ENCODE measurements at places on chromosomes 16 and 17.

DNA sequence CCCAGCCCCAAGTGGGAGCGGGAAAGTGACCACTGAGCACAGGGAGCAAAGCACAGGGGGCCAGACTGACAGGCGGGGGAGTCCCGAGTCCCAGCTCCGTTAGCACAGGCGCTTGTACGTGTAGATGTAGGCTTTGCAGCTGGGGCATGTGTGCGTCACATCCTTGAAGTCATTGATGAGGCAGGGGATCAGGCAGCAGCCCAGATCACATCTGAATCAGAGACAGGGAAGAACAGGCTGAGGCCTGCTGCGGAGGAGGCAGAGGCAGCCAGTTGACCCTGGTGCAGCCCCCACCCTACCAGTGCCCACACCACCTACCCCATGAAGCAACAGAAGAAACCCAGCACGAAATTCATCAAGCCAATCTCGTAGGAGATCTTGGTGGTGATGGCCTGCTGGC is 26.1 kb downstream of the CDIP1 start:
- DNase-seq, result no peak

GRCh38 chr17:37261286-37261685 is 114.5 kb upstream of the C17orf78 start:
- no peak for DNase-seq

DNA sequence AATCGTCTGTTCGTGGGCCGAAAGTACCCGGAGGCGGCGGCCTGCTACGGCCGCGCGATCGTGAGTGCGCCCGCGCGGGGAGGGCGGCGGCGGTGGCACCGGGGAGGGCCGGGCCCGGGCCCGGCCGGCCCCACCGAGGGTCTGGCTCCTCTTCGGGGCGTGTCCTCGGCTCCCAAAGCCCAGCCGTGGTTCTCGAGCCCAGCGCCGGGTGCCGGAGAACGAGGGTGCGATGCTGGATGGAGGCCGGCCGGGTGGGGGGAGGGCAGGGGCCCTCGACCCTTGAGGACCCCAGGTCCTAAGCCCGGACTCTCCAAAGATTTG is 375 bp downstream of the STUB1 start:
- DNase-seq, result no peak

DNA sequence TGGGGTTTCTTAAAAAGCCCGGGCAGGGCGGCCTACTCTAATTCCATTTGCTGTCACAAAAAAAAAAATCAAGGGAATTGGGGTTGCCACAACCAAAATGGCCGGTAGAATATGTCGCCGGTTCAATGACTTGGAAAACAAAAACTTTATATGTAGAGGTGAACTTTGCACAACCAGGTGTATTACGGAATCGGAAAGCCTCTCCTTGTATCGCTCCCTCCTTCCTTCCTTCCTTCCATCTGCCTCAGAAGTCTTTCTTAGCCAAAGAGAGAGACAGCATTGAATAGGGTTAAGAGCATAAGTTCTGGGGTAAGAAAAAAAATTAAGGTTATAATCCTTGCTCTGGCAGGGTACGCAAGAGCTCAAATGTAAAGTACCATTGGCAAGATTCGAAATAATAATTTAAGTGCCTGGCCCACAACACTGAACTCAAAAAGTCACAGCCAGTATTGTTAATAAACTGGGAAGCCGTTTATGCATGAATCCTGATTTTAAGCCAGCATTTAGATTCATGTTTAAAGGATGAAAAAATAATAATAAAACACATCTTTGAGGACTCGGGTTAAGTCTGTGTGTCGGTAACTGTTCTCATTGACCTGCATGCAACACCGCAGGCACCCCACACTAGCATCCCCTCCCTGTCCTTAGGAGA is 522 bp upstream of the GLG1 start:
- DNase-seq, result no peak

- DNase-seq, result no peak
Observed at GRCh38 chr17:31721291-31722025, 137.6 kb downstream of the COPRS start.

DNA sequence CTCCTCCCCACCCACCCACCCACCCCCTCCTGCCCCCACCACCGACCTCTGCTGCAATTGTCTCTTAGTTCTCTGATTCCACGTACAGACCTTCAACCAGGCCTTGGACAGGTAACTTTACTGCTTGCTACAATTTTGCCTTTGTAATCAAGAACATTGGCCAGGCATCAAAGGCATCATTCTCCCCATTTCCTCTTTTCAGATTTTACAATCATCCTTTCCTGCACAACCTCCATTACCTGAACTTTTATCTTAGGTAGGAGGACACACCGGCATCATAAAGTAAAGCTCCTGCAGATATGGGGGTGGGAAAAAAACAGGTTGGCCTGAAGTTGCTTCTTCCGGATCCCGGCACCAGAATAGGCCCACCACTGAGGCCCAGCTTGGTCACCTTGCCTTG is 25.7 kb upstream of the SUPT4H1 start:
- DNase-seq, result no peak

- no peak for DNase-seq
Observed at GRCh38 chr16:49688036-49688697, 167.7 kb downstream of the ZNF423 start.

GRCh38 chr17:71503710-71504465 is 616.9 kb upstream of the SOX9 start:
- no peak for DNase-seq

DNA sequence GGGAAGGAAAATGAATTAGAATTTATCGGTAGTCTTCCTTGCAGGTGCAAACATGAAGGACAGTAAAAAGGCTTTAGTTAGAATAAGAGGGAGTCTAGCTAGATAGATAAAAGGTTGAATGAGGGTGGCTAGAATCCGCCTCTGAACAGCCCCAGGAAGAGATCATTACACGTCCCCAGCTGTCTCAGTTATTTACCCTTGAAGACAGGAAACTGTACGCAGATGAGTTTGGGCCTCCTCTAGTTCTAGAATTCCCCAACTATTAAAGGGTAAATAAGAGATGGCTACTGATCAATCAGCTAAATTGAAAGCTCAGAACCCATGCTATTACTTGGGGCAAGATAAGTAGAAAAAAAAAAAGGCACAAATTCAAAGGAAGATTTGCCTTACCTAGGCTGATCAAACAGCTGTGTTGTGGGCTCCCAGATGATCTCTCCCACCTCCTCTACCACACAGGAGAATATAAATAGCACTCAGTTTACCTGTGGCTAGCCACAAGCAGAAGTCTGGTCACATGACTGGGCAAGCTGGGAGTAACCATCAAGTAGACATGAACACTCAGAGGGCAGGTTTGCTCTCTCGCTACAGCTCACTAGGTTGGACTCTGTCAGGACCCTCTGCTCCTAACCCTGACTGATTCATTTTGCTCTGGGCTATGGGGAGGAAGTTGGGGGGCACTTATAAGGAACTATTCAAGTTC is 17.0 kb downstream of the FAM117A start:
- DNase-seq, result no peak

DNA sequence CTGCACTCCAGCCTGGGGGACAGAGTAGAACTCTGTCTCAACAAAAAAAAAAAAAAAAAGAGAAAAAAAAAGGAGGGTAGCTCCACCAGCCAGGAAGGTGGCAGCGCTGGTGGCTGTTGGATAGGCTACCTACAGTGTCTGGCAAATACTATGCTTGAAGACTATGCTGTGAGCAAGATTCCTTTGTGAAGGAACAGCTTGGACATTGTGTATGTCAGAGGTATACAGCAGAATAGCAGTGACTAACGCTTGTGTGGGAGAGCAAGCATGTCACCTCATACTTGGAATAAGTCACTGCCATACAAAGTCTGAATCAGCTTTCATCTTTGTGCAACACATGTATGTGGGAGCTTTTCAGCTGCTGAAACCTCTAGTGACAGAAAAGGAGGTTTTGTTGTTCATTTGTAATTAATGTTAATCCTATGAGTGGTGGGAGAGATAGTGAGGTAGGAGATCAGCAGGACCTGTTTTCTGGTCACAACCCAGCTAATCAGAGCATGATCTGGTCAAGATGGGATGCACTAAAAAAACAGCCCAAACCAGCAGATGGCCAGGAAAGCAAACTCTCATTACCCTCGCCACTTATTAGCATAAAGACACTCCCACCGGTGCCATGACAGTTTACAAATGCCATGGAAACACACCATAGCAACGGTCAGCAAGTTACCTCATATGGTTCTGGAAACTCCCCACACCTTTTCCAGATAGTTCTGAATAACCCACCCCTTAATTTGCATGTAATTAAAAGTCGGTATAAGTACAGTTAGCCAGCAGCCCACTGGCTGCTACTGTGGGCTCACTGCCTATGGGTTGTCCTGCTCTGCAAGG is 6.8 kb upstream of the ITGAD start:
- DNase-seq, result no peak

- DNase-seq, result no peak
Observed at GRCh38 chr16:67236563-67237395, 9.8 kb downstream of the TMEM208 start.

DNA sequence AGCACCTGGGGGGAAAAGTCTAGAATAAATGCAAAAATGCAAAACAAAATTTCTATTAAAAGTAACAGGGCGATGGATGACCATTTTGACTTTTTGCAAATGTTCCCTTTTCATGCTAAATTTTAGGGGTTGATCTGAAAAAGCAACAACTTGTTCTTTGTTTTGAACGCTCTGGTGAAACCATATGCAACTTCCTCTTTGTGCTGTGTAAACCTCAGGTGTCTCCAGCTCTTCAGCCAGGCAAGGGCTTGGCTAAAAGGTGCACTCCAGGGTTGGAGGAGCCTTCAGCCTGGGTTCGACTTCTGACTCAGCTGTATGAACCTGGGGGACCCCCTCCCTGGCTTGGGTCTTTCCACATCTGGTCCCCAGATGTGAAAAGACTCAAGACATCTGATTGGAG is 9.5 kb downstream of the IRF8 start:
- DNase-seq, result no peak

DNA sequence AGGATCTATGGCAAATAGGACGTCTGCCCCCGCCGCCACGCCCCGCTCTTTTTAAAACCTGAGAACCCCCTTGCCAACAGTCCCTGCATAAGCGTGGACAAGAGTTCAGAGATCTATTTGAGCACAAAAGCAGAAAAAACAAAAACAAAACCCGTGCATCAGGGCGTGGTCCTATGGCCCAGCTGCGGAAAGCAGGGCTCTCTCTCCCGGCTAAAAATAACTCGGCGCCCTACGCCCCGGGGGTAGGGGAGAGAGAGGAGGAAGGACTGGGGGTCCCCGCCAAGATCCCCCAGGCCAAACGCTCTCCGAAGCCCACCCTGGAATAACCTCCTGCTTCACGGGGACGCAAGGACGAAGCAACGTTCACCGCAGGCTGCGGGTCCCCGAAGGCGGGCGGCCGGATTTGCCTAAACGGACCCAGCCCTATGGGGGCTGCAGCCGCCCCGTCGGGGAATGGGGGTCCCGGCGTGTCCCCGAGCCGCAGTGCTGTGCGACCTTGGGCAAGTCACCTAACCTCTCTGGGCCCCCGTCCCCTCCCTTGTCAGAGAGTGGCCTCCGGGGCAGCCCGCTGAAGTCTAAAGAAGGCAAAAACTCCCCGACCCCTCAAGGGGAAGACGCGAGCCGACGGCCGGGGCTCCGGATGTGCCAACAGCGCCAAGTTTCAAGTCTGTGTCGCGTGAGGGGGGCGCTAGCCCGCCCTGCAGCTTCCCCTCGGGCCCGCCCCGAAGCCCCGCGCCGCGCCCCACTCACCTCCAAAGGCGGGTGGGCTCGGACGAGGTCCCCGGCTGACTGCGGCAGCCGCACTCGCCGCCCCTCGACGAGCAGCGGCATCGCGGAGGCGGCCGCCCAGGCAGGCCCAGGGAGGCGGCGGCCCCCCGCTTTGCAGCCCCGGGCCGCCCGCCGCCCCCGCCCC is 477 bp downstream of the NTAN1 start:
- no peak for DNase-seq

DNA sequence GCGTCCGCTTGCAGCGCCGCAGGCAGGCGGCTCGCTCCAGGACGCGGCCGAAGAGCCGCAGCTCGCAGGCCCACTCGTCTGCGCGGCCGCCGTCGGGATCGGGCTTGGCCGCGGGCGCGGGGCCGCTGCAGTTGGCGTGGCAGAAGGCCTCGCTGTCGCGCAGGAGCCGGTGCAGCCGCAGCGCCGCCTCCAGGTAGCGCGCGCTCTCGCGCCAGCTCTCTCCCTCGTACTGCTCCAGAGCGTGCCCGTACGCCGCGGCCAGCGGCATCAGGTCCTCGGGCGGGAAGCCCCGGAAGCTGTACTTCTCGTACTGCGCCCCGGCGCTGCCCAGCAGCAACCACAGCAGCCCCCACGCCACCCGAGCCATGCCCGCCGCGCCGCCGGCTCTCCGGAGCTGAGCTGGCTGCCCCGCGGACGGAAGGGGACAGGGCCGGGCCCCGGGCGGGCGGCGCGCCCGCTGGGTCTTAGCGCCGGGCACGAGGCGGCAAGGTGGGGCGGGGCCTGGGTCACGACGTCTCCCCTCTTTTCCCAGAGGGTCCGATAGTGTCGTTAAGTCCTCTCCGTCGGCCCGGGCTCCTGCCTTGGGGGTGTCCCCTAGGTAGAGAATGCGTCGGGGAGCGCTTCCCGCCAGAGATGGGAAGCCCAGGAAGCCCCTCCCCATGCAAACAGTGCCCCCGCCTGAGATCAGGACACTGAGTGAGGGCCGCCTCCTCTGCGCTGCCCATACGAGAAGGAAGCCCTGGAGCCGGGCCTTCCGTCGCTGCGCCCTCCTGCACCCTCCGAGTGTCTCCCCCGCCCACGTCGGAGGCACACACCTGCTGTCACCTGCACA is at the start of gene P3H4:
Gene P3H4 (minus strand): TSS at position 401 of the 832 bp plus-strand sequence. CDS start 34 bp downstream, at position 367.
- DNase-seq, result no peak

DNA sequence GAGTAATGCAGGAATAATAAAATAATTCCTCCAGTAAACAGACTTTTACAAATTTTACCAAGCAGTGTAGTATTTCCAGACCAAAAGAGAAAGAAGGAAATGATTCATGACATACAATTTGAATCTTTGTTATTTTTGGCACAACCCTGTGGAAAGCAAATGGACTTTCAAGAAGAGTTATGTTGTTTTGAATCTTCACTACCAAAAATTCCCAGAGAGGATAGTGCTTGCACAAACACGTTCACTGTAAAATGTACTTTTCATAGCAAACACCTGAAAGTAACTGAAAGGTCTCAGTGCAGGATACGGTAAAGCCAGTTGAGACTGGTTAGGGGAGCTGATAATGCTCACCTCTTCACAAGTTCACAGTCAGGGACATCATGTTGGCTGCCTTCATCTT is 107.1 kb downstream of the USP22 start:
- DNase-seq, result no peak

DNA sequence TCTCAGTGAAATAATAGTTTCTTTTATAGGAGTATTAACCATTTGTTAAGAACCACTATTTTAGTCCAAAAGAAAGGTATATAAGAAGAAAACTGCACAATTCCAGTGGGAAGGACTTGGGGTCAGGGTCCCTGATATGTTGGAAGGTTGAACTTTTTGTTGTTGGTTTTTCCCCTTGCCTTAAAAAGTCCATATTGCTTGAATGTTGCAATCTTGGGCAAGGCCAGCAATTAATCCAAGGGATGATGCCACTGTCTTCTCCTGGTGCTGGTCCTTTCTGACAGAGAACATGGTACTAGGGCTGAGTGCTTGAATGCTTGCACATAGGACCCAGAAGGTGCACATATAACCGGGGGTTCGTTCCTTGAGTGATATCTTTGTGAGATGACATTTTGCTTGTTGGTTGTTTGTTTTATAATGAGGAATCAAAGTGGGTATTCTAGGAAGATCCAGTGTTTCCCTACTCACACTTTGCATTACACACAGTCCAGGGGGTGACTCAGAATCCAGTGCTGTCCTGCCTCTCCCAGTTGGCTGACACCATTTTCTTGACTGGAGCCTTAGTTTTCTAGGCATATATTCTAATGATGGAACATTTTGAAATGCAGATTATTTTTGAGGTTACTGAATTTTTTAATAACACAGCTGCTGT is 54.9 kb downstream of the SIAH1 start:
- no peak for DNase-seq
